ENCODE measurements at places on chromosomes 12 and 14. TPM values are rescaled to one million over a fixed set of nuclear protein-coding genes. Genes with fewer than 3 reads are reported as not detected.

DNA sequence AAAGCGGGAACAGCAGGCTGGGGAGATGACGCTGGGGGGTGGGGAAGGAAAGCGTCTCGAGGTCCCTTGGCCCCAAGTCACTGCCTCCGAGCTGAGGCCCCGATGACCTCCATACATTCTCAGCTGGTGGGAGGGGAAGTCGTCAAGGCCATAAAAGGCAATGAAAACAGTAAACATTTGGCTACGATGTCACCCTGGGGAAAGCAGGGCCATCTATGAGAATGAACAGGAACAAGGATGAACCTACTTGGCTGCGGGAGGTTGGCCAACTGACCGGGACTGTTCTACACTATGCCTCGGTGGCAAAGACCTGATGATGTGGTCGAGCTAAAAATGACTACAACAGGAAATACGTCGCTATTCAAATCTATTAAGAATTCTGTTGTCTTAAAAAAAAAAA, 19.5 kb downstream of the PRKAB1 start:
- DNase-seq: no peak
- H3K27me3 ChIP-seq: no peaks in the 10 kb centered on the region
- no peak overlapping the region for H3K27ac ChIP-seq

Gene PROX2
- 0.11 TPM for total RNA-seq

DNA sequence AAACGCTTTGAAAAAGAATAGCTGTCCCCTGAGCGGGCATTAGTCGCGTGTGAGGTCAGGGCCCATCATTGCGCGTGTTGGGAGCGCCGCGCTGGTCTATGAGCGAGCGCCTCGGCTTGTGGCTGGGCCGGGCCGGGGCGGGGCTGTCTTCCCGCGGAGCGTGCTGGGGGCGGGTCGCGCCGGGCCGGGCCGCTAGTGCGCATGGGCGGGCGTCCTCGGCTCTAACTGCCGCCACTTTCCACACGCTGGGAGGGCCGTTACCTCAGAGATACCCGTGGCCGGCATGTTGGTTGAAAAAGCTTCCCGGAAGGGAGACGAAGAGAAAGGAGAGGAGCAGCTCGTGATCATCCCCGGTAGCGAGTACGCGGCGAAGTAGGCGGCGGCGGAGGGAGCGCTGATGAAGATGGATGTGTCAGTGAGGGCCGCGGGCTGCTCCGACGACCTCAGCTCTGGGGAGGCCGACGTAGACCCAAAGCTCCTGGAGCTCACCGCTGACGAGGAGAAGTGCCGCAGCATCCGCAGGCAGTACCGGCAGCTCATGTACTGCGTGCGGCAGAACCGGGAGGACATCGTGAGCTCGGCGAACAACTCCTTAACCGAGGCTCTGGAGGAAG, at the start of gene EID3:
Gene EID3, plus strand, starts transcription at position 202 of the 614 bp plus-strand sequence. Its CDS starts 196 bp downstream, at position 398.
- no peaks in the 10 kb centered on the region for H3K27me3 ChIP-seq
- peaks cover 57% of the 10 kb centered on the region for H3K4me1 ChIP-seq
- H3K36me3 ChIP-seq: peaks cover 49% of the 10 kb centered on the region
- peak within 1 kb of the TSS; percentile 96 for H3K27ac ChIP-seq

GRCh38 chr12:93676408-93677194, 574 bp upstream of the CRADD start:
- peak; percentile 9 for DNase-seq
- H3K27ac ChIP-seq: peak overlapping the region; percentile 100
- peaks cover 16% of the 10 kb centered on the region for H3K36me3 ChIP-seq
- peaks cover 8% of the 10 kb centered on the region for H3K27me3 ChIP-seq
- H3K4me3 ChIP-seq: peak overlapping the region; percentile 97

DNA sequence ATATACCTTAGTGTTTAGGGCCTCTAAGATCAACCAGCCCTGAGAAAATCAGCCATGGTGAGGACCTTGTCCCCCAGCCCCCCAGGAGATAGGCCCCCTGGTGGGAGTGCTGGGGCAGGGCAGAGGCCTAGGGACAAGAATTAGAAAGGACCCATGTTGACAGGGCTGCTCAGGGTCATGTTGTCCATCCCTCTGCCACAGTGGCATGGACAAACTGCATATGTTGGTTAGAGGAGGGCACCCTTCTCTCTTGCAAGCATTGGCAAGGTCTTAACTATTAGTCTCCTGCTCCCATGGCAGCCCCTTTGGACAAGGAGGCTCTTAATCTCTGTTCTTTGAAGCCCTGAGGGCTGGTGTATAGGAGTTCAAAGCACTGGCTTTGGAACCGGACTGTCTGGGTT, 755 bp upstream of the PTPN6 start:
- H3K36me3 ChIP-seq: peaks cover 48% of the 10 kb centered on the region
- H3K27ac ChIP-seq: peak overlapping the region; percentile 97
- peaks cover 66% of the 10 kb centered on the region for H3K4me1 ChIP-seq
- peak; percentile 66 for DNase-seq

DNA sequence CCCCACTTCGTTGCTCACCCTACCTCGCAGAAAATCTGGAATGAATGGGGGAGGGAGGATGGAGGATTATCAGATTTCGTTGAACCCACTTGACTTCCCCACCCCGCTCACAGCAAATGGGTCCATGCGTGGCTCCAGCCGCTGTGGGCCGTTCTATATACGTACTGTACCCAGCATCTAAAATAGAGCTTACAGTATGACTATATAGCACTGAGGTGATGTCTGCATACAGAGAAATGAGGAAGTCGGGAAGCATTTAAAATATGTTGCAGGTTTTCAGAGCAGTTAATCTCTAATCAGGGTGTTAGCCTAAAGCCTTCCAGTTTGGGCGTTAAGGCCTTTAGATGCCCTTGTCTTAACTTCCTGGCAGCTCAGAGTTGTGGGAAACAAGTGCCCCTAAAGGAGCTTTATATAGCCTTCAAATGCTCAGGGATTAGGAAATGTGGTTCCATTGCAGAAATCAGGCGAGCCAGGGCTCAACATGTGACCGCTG, 1.4 kb downstream of the BICDL1 start:
- no peaks in the 10 kb centered on the region for H3K27me3 ChIP-seq
- peaks cover 54% of the 10 kb centered on the region for H3K4me1 ChIP-seq
- peak overlapping the region; percentile 90 for H3K4me3 ChIP-seq
- peak overlapping the region; percentile 90 for H3K27ac ChIP-seq

Gene PCED1B
- 76.3 TPM for total RNA-seq

DNA sequence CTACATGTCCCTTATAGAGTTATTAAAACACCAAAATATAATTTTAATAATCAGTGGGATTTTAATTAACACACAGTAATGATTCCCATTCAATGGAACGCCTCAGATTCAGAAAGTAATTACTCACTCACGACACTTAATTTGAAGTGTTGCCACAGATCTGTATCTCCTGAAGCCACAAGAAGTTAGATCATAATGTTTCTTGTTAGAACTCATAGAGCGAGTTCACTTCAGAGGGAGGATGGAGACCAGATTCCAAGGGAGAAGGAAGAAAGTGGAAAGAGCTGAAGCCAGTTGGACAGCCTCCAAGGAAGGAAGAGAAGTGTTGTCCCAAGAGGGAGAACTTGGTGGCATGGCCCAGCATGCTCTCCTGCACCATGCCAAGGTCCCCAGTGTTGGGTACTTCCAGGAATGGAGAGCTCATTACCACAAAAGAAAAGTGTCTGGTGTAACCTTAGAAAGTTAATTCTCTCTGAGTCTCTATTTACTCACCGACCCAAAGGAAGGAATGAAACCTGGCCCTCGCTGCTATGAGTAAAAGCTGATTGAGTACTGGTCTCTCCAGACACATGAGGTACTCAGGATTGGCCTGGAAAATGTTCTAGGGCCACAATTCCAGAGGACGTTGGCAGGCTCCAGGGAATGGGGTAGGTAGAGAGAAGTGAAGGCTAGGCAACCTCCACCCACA, 305.4 kb downstream of the BCL11B start:
- no peak overlapping the region for H3K4me3 ChIP-seq
- peaks cover 26% of the 10 kb centered on the region for H3K4me1 ChIP-seq
- no peak for DNase-seq
- no peak overlapping the region for H3K27ac ChIP-seq
- H3K27me3 ChIP-seq: no peaks in the 10 kb centered on the region
- H3K36me3 ChIP-seq: no peaks in the 10 kb centered on the region

DNA sequence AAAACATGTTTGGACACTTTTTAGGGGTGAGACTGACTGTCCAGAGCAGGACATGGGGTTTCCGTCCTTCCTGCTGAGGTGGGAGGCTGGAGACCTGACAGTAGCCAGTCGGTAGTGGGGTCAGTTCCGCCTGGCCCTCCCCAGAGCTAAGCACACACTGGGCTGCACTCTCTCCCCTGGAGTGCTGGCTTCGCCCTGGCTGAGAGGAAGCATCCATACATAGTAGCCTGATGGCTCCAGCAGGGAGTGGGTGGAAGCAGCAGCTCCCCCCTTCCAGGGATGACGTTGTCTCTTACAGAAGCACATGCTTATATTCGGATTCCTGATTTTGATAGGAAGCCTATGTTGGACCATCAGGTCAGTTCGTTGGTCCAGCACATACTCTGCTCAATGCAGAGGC, 40.4 kb downstream of the SFSWAP start:
- H3K4me1 ChIP-seq: peaks cover 2% of the 10 kb centered on the region
- H3K27me3 ChIP-seq: no peaks in the 10 kb centered on the region
- no peak overlapping the region for H3K4me3 ChIP-seq
- peaks cover 45% of the 10 kb centered on the region for H3K36me3 ChIP-seq
- no peak overlapping the region for H3K27ac ChIP-seq
- DNase-seq: no peak

Gene MLH3
- total RNA-seq: 28.1 TPM

- H3K4me1 ChIP-seq: no peaks in the 10 kb centered on the region
- H3K27me3 ChIP-seq: peaks cover 29% of the 10 kb centered on the region
- peaks cover 3% of the 10 kb centered on the region for H3K36me3 ChIP-seq
- no peak overlapping the region for H3K27ac ChIP-seq
- DNase-seq: no peak
Observed at GRCh38 chr14:103205541-103205906, 82.3 kb downstream of the TNFAIP2 start.

DNA sequence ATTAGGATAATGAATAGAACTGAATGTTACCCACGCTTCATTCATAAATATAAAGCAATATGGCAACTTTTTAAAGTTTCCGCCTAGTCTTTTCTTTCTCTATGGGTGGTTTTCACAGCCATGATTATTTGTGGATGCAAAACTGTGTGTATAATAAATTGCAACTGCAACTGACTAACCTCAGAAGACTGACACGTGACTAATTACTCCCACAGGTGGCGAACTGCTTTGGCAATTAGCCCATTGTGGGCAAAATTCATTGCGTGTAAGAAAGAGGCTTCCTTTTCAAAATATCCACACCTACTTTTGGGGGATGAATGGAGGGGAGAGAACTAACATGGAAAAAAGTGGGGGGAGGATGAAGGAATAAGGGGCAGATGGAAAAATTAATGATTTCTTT, 79.0 kb downstream of the SLC25A21 start:
- H3K4me1 ChIP-seq: no peaks in the 10 kb centered on the region
- H3K27ac ChIP-seq: no peak overlapping the region
- no peak for DNase-seq
- no peaks in the 10 kb centered on the region for H3K36me3 ChIP-seq
- no peaks in the 10 kb centered on the region for H3K27me3 ChIP-seq

- H3K27me3 ChIP-seq: no peaks in the 10 kb centered on the region
- H3K4me3 ChIP-seq: no peak overlapping the region
- H3K27ac ChIP-seq: peak overlapping the region; percentile 16
- H3K36me3 ChIP-seq: no peaks in the 10 kb centered on the region
Observed at GRCh38 chr12:13206560-13206897, 10.0 kb downstream of the EMP1 start.

DNA sequence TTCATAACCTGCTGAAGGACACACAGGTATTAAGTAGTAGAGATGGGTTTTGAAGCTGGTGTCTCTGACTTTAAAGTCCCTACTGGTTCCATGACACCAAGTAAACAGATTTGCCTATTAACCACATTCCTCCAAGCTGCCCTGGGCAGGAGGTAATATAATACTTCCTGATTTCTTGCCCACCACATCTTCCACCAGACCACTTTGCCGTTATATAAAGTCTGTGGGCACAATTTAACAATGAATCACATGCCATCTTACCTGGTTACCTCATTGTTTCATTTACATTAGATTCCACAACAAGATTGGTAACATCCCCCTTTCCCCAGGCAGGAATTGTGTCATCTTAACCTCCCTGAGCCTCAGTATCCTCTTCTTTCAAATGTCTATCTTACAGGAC, 900 bp upstream of the LRRC23 start:
- H3K4me1 ChIP-seq: peaks cover 16% of the 10 kb centered on the region
- H3K27ac ChIP-seq: no peak overlapping the region
- no peak for DNase-seq
- no peaks in the 10 kb centered on the region for H3K36me3 ChIP-seq

Gene KLHL33
- total RNA-seq: 0.09 TPM

DNA sequence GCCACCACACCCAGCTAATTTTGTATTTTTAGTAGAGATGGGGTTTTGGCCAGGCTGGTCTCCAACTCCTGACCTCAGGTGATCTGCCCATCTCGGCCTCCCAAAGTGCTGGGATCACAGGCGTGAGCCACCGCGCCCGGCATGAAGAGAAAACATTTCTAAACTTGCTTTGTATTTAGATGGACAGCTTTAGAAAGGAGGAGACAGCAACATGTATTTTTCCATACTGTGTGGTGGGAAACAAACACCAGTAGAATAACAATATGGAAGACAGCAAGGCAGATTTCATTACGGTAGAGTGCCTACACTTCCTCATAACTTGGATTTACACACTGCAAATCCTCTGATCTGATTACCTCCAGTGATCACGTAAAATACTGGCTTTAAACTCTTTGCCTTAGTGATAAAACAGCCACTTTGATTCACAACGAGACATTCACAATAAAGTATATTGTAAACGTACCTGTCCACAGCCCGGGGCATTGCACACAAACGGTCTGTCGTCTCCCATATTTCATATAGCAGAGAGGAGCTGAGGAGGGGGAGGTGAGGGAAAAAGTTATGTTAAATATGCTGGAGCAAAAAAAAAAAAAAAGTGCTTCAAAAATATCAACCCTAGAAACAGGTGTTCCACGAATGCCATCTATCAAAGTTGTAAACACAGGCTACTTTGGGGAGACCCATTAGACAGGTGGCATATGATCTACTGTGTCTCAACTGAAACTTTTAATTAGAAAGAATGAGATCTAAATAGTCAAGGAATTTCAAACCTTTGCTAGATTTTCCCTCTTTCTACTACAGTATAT, 25.5 kb downstream of the ATF7 start:
- H3K4me1 ChIP-seq: peaks cover 18% of the 10 kb centered on the region
- no peak for DNase-seq
- H3K36me3 ChIP-seq: peaks cover 27% of the 10 kb centered on the region
- H3K27me3 ChIP-seq: no peaks in the 10 kb centered on the region

GRCh38 chr12:53726341-53726740, 911 bp downstream of the CALCOCO1 start:
- DNase-seq: no peak
- H3K27me3 ChIP-seq: no peaks in the 10 kb centered on the region

Gene MORN3
- total RNA-seq: 2.6 TPM

GRCh38 chr12:73863546-73863945, 674.1 kb upstream of the ATXN7L3B start:
- no peaks in the 10 kb centered on the region for H3K27me3 ChIP-seq
- H3K27ac ChIP-seq: no peak overlapping the region
- DNase-seq: no peak
- no peaks in the 10 kb centered on the region for H3K4me1 ChIP-seq
- no peaks in the 10 kb centered on the region for H3K36me3 ChIP-seq

GRCh38 chr14:100054316-100055075, 10.7 kb upstream of the EVL start:
- H3K4me1 ChIP-seq: peaks cover 38% of the 10 kb centered on the region
- no peak for DNase-seq
- no peaks in the 10 kb centered on the region for H3K27me3 ChIP-seq
- H3K4me3 ChIP-seq: no peak overlapping the region
- peak overlapping the region; percentile 4 for H3K27ac ChIP-seq
- H3K36me3 ChIP-seq: peaks cover 4% of the 10 kb centered on the region

- no peaks in the 10 kb centered on the region for H3K27me3 ChIP-seq
- peak overlapping the region; percentile 86 for H3K4me3 ChIP-seq
- H3K36me3 ChIP-seq: peaks cover 32% of the 10 kb centered on the region
- H3K4me1 ChIP-seq: peaks cover 34% of the 10 kb centered on the region
- H3K27ac ChIP-seq: peak overlapping the region; percentile 99
- no peak for DNase-seq
Observed at GRCh38 chr12:66170606-66171005, 810 bp upstream of the TMBIM4 start.

Gene SMCO2
- total RNA-seq: not detected

Data from activated CD4-positive, alpha-beta T cell treated with anti-CD3 and anti-CD28 coated beads for 36 hours (primary cell).